Pancreas (tissue), 10 donors: ENCODE measurements at places on chromosomes 5 and 9. TPM values are rescaled to one million over a fixed set of nuclear protein-coding genes. Genes with fewer than 3 reads are reported as not detected.

Gene SVEP1
- 12.6 TPM for total RNA-seq

Gene GPX8
- total RNA-seq: 13.4 TPM

Gene CACNA1B
- total RNA-seq: 0.41 TPM

- DNase-seq: no peak
These were observed 388.1 kb downstream of the SEMA5A start for GRCh38 chr5:9157811-9158210.

DNA sequence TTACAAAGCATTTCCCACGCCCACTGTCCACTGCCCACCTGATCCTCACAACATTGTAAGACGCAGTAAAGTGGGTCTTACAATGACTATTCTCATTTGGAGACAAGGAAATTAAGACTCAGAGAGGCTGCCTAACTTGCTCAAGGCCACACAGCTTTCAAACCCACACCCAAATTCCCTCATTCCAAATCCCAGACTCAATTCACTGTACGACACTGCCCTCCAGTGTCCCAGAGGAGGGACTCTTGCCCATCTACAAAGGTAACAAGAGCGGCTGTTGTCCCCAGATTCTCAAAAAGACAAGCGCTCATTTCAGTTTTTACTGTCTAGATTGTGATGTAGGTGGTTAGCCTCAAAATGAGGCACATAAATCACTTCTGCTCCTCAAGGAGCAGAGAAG lies 184.6 kb downstream of the ACTL7B start:
- no peak for DNase-seq
